NCI-H1092 treated with DMSO at 0.1 percent for 48 hours (cell line): ENCODE measurements at places on chromosomes 12 and 14.

DNA sequence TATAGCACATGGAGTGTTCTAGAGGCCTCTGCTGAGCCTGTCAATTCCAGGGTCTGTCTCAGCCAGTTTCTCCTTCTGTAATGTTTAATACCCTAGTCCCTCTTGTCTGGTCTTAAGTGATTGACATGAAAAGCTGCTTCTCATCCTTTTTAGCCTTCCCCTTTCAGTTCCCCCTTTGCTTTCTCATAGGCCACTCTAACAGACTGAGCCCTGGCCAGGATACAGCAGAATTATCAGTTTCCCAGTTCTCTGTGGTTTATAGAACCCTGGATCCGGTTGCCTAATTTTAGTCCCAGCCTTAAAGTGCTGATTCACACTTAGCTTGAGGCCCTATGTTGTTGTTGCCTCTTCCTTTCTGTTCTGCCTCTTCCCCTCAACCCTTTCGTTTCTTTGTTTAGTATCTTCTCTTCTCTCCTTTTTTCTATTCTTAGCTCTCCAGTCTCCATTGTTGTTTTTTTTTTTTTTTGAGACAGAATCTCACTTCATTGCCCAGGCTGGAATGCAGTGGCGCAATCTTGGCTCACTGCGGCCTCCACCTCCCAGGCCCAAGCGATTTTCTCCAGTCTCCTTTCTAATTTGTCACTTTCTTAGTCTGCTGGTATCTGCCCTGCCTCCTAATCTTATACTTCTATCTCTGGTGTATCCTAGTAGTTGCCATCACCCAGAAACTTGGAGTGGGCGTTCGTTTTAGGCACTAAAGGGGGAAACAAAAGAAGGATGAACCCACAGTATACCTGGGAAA, 2.9 kb upstream of the BIN2 start:
- DNase-seq: no peak

GRCh38 chr12:2366711-2367110, 313.9 kb downstream of the CACNA1C start:
- DNase-seq: no peak

DNA sequence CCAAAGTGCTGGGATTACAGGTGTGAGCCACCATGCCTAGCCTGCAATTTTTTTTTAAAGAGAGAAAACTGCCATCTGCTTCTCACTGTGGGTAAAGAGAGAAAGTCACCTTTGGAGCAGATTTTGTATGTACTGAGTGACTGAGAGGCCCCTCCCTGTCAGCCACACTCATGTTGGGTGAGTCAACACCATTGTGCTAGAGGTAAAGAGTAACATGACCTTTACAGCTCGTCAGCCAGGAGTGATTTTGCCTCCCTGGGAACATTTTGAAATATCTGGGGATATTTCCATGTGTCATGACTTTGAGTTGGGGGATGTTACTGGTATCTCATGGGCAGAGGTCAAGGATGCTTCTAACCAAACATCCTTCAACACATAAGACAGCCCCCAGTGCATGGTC, 115.2 kb downstream of the KSR2 start:
- no peak for DNase-seq

DNA sequence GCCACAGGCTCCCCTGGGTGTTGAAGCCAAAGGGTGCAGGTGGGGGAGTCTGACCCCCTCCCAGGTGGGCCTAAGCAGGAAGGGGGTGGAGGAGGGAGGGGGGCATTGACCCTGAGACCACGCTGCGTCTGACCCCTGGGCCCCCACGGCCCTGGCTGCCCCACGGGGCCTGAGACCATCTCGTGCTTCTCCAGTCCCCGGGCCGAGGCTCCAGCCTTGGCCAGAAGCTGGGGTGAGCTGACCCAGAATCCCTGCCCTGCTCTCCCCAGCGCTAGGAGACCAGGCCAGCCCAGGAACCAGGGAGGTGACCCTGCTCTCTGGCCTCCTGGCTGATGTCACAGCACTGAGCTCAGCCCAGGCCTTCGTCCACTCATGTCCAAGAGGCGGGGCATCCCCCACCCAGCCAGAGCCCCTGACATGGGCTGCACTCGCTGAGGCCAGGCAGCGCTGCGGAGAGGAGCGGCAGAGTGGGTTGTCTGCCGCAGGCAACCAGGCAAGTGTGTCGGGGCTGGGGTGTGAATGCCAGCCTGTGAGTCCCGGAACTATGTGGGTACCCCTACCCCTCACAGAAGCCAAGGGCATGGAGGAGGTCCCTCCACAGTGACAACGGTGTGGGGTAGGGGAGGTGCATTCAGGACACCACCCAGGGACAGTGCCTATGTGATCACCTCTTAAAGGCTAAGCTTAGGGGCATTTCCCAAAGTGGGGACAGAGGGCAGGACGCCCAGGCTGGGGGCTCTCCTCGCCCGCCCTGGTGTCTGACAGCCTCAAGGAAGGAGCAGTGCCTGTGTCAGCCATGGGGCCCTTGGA, 6.3 kb downstream of the TRMT61A start:
- DNase-seq: no peak

DNA sequence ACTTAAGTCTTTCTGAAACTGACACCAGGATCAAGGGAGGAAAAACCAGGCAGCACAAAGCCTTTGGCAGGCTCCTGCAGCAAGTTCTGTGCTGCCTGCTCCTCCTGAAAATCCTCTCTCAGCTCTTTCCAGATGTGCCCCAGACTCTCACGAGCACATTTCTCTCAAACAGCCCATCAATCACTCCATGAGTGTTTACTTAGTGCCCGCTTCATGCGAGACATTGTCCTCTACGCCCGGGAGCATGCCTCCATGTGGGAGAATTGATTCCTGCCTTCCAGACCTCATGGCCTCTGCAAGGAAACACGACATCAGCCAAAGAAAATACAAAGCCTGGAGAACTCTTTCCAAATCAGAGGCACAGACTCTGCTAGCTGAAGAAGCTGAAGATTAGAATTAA, 46.5 kb upstream of the TSPAN11 start:
- peak; percentile 71 for DNase-seq

DNA sequence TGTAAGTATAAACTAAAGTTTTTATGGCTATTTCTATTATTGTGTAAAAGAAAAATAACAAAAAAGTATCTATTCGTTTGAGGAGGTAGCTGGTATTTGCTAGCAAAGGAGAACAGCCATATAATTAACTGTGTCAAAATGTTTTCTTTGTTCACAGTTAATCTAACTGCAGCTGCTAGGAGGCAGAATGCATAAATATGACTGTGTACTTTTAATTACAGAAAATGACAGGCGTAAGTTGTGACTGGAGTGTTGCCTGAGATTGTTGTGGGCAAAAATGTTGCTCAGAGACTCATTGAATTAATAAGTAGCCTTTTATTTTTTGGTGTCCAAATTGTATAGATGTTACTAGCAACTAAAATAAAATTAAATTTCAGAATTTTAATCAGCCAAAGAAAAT, 33.5 kb downstream of the PTPRO start:
- DNase-seq: no peak

DNA sequence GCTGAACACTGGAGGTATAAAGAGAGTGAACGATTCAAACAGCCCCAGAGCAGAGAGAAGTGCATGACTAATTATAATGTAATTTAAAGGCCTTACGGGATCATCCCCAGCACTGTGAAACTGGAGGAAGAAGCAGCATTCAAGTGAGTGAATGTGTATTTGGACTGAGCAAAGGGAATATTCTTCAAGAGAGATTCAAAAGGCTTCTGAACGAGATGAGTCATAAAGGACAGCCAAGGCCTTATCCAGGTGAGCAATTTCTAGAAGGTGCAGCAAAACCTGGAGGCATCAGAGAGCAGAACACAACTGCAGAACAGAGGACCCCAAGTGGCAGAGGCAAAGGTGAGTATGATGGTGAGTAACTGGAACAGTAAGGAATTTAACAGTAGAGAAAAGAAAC, 127.2 kb downstream of the BCAT1 start:
- DNase-seq: no peak

GRCh38 chr14:21257394-21257909, 11.8 kb downstream of the HNRNPC start:
- DNase-seq: no peak

GRCh38 chr14:47332106-47332505, 343.3 kb downstream of the MDGA2 start:
- DNase-seq: no peak

- DNase-seq: no peak
Measured at GRCh38 chr14:104224506-104225277, 86.3 kb downstream of the KIF26A start.

GRCh38 chr14:49196327-49196726, 389.9 kb downstream of the RPS29 start:
- no peak for DNase-seq

DNA sequence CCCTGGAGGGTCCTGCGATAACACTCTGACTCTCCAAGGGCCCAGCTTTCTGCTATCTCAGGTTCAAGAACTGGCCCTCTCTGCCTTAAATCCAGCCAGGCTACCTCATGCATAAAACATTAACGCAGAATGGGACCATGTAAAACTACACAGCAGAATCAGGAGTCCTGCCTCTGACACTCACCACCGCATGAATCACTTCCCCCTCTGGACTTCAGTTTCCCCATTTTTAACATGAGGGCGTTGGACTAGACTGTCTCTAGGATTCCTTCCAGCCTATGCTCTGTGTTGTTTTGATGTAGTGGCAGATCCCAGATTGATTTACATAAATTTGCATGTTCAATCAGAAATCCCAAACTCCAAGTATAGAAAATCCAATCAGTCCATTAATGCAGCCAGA, 3.3 kb downstream of the NCKAP5L start:
- DNase-seq: no peak

- DNase-seq: no peak
Measured at GRCh38 chr14:99320621-99321235, 48.7 kb upstream of the BCL11B start.

DNA sequence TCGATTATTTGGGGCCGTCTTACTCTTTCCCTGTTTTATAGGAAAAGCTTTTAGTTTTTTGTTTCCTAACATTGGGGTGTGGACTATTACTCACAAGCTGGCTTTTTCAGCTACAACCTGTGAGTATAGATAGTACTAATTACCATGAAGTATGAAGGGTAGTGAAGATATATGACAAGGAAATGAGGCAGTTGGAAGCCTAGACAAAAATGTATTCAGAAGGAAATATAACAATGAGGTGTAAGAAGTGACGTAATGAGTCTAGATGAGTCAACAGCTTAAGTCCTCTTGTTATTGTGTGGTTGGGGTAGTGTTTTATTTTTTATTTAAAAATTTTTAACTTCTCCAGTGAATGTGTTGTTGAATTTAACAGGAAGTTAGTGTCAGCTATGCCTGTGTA, 804.5 kb downstream of the NRXN3 start:
- DNase-seq: no peak

DNA sequence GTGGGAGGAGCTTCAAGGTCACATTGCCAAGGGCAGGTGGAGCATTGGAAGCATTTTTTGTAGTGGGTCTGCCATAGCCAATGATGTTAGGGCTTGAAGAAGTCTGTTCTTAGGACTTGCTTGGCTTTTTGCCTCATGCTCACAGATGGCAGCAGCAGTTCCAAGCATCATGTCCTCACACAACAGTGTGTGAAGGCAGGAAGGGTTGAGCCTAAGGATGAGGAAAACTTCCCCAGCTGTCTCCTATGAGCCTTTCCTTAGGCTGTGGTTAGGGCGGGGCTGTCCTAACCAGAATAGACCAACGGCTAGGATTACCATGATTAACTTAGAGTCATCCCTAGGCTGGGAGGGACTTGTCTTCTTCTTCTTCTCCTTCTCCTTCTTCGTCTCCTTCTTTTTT, 76.2 kb upstream of the KCNA1 start:
- no peak for DNase-seq

DNA sequence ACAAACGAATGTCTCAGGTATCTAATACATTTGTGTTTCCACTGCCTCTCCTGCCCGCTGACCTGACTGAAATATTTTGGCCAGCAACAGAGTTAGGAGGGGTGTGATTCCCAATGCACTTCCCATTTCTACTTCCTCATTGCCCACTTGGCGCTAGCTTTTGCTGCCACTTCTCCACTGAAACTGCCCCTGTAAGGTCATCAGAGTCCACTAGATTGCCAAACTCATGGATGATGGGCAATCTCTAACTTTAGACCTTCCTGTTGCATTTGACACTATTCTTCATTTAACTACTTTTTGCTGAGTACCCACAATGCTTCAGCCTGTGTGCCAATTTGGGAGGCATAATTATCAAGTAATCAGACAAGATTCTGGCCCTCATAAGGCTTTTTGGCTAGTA, 40.8 kb downstream of the GPR65 start:
- no peak for DNase-seq

GRCh38 chr12:11824069-11824468, 174.6 kb downstream of the ETV6 start:
- DNase-seq: no peak

DNA sequence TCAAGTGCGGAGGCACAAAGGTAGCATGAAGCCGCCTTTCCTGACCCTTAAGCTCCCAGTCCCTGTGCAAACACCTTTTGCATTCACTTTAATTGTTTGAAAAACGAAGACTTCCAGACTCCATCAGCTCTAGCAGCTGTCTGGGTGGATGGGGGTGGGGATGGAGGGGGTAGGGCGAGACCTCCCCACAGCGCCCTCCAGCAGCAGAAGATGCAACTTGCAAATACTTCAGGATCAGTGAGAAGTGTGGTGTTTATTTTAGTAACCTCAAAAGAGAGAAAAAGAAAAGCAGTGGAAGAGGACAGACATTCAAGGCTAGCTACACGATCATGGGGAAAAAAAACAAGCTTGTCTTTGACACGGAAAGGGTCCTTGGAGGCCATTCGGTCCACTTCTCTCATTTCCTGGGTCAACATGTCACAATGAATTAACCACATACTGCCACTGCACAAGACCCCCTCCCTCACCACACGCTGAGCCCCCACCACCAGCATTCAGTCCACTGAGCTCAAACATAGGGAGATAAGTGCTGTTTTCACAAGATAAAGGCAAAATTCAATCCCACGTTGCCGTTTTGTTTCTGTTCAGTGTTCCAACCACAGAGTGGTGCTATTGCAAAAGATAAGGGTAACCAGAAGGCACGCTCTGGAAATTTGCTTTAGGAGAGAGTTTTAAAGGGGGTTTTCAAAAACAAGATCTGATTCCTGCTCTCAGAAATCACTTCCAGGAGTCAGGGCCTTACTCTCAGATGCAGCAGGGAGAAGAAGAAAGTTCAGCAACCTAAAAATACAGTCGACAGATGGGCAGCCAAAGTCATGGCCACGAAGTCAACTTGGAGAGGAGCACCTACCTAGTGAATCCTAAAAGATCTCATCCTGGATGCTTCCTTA, 3.3 kb upstream of the NTF3 start:
- peak; percentile 42 for DNase-seq

- no peak for DNase-seq
Measured at GRCh38 chr14:106652494-106652893, 1126.1 kb downstream of the TMEM121 start.
